ENCODE measurements at places on chromosomes 1 and 21.

- DNase-seq: no peak
Observed at GRCh38 chr1:15192916-15193550, 39.5 kb downstream of the TMEM51 start.

- DNase-seq: no peak
Observed at GRCh38 chr1:168879896-168880734, 151.1 kb upstream of the DPT start.

DNA sequence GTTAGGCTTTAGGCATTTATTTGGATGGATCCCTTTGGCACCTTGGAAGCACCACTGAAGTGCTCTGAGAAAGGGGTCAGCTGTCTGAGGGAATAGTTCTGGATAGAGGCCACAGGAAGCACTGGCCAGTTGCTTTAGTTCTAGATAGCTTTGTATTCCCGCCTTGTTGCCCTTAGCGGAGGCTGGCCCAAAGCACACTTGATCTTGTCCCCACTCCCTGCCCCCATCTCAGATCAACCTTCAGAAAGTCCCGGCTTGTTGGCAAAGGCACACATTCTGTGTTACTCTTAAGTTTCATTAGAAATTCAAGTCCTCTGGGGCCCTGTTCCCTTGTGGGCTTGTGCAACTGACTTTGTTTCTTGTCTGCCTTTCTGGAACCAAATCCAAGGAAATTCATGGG lies 15.2 kb upstream of the NBL1 start:
- DNase-seq: no peak

DNA sequence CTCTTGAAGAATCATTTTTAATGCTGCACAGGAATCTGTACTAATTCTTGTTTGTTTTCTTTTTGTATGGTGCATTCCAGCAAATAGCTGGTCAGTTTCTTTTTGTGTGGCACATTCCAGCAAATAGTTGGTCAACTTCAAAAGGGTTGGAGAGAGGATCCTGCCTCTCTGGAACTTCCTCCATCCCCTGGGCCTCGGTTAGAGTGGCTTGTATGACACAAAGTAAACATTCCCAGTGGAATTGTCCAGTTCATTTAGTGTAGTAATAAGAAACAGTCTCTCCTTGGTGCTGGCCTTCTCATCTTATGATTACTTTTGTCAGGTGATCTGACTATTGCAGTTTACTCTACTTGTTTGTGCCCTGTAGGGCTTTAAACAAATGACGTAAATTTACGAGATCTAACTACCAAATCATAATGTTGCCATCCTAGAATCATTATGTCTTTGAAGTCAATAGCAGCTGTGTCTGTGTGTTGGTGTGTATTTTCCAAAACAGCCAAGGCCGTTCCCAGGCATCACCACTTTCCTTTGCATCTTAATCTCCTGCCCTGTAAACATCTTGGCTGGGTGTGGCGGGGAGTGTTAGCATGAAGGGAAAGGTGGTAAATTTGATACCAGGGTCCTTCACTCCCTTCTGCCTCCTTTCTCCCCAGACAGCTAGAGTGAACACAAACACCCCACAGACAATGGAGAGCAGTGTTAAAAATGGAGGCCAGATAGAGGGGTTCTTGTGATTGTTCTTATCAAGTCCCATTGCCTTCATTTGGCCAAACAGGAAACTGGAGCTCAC lies 77.9 kb downstream of the CDC7 start:
- DNase-seq: no peak

DNA sequence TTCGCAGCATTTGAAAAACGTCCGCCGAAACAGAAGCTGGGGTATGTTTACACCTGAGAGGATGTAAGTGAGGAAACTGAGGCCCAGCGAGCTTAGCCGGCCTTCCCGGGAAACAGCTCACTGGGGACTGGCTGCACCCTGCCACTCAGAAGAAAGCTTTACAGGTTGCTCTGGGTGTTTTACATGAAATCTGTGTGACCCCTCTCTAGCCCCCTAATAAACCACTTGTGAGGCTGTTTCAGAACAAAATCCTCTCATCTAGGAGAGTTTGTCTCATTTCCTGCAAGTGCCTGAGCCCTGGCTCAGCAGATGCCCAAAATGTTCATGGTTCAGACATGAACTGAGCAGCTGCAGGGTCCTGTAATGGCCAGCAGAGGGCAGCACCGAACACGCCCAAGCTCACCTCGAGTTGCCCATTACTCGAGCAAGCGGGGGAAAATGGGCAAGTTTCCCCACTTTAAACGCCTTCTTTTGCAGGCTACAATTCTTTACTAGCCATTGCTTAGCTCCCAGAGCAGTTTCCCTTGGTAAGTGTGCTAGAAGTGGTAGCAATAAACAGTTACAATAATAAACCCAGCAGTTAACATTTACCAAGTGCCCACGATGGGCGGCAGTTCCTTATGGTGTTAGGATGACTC lies 76.4 kb downstream of the FHAD1 start:
- peak; percentile 76 for DNase-seq

GRCh38 chr1:171644805-171645483 lies 7.5 kb downstream of the MYOC start:
- peak; percentile 85 for DNase-seq

Measured in neuronal stem cell (in vitro differentiated cells).